ENCODE measurements at places on chromosomes 6 and 20.

- DNase-seq: no peak
Measured at GRCh38 chr6:149503276-149503675, 18.5 kb upstream of the ZC3H12D start.

GRCh38 chr6:25176466-25176865 lies 102.7 kb upstream of the CARMIL1 start:
- no peak for DNase-seq

DNA sequence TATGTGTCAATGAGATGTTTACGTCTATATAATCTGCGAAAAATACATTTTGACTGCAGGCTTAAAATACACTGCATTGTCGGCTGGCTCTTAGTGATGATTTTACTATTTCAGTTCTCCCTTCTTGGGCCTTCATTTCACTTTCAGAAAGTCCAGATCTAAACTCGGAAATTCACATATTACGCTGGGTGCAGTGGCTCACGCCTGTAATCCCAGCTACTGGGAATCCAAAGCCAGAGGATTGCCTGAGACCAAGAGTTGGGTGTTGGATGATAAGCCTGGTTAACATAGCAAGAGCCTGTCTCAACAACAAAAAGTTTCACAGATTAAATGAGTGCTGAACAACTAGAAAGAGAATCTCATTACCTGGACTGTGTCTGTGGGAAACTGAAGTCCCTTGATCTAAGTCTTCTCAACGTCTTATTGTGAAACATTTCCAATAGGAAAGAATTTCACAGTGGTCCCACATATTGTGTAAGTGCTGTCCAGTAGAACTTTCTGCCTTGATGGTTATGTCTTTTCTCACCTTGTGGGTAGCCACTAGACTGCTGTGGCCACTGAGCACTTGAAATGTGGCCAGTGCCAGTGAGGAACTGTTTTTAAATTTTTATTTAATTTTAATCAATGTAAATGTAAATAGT lies 1.9 kb downstream of the GINM1 start:
- no peak for DNase-seq

DNA sequence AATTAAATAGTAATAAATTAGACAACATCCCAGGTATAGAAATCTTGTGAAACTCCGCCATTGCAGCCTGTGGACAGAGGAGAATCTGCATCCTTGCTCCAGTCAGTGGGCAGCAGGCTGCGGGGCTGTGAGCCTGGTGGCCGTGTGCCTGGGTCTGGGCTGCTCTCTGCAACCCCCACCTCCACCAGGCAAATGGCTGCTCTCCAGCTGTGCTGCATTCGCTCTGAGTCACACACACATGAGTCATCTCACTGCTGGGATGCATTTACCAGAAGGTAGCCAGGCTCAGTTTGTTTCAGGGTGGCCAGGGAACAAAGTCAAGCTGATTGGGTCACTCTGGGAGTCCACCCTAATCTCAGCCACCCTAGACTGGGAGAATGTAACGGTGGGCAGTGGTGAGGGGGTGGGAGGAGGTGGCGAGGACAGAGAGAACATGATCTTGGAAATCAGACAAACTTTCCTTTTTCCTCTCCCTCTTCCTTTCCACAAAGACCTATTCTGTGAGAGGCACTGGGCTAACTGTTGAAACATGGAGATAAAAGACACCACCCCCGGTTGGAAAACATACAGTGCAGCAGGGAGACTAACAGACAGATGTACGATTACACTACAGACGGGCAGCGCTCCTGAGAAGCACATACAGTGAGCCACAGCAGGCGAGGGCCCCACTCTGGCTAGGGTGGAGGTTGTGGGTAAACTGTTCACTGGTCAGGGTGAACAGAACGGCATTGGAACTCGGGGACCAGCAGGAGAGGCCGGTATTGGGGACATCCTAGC lies 59.2 kb downstream of the TRAM2 start:
- no peak for DNase-seq

DNA sequence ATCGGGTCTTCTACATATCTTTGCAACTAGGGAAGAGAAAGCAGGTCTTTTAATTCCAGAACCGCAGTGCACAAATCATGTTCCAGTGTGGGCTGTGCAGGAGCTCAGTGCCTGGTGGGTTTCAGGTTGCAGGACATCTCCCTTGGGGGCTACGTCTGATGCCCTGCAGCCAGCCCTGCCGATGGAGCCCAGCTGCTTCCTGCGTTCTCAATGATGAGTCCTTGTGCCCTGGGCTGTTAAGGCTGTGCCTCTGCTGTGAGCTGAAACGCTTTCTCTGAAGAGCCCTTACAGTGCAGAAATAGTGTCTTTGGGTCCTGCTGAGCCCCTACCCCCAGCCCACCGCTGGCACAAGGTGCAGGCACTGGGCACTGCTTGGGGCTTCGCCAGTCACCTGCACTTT lies 192.9 kb downstream of the SYNDIG1 start:
- DNase-seq: no peak

GRCh38 chr20:59316911-59317731 lies 16.7 kb downstream of the EDN3 start:
- DNase-seq: no peak

- no peak for DNase-seq
Measured at GRCh38 chr6:4323322-4323721, 187.9 kb upstream of the ECI2 start.

- no peak for DNase-seq
Measured at GRCh38 chr20:53037621-53038020, 65.5 kb downstream of the TSHZ2 start.

GRCh38 chr20:16575390-16576140 lies 2.3 kb upstream of the KIF16B start:
- no peak for DNase-seq

- DNase-seq: no peak
Measured at GRCh38 chr6:97665446-97665845, 382.4 kb upstream of the MMS22L start.

- DNase-seq: no peak
Measured at GRCh38 chr6:105550955-105551620, 148.2 kb upstream of the PREP start.

DNA sequence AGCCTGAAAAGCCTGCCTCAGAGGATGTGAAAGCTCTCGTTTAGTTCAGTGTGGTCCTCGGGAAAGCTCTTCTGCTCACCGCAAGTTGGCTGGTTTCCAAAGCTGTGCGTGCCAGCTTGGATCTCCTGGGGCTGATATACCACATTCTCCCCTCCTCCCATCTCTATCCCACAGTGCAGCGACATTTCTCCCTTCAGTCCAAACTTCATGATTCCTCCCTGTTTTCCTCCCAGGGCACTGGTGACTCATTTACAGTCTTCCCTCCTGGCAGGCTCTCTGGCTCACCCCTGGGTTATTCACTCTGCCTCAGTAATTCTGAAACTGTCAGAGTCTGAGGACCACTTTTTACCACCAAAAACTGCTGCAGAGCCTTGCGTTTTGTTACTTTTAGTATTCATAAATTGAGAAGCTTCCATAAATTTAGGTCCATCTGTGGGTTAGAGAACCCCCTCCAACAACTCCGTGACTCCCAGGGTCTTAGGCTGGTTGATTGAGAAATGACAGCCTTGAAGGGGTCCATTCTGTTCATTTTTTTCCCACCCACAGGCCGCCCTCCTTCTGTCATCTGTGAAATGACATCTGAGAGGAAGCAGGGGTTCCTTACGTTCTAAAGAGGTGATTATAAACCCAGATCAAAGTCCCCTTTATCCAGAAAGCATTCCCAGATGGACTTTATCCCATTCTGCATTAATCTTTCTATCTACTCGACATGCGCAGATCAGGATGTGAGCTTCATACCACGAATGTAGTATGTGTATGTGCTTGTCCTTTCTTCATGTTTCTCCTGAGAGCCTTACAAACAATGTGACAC lies 6.1 kb downstream of the TRIM10 start:
- DNase-seq: no peak
